GM06990 (cell line): ENCODE measurements at places on chromosomes 2 and 18.

DNA sequence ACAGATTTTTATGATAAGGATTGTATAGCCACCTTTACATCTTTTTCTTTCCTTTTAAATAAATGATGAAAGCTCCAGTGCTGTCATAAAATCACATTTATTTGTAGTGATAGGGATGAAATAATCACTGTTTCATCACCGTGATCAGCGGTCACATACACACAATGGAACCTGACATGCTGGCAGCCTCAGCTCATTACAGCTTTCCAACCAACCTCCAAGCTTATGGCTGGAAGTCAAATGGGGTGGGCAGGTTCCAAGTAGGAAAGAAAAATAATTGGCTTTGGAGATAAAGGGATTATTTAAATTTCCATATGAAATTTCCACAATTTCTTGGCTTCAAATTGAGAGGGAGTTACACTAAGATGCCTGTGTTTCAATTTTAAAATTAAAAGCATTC lies 251.3 kb downstream of the PLCL1 start:
- no peak for DNase-seq

DNA sequence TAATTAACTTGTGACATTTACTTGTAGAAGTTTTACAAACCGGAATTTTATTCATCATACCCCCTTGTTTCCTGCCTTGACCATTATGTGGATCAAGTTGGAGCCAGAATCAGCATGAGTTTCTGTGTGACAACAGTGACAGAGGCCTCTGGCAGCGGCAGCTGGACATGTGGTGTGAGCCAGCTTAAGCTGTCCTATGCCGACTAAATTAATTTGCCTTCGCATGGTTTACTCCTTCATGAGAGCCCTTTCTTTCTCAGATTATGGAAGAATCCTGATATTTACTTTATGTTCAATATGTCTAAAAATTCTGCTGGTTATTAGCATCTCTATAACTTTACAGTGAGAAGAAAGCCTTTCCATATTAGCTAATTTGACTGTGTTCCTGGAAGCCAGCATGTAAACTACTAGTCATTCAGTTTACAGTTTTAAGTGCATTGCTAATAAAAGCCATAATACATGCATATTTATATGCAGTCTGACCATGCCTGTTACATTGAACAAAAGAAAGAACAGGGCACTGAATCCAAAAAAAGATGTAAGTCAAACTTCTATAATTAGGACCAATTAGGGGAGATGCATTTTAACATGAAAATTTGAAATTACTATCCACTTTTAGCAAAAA lies 495.8 kb upstream of the ACVR2A start:
- DNase-seq = no peak

GRCh38 chr2:142286618-142287017 lies 155.8 kb upstream of the LRP1B start:
- no peak for DNase-seq

DNA sequence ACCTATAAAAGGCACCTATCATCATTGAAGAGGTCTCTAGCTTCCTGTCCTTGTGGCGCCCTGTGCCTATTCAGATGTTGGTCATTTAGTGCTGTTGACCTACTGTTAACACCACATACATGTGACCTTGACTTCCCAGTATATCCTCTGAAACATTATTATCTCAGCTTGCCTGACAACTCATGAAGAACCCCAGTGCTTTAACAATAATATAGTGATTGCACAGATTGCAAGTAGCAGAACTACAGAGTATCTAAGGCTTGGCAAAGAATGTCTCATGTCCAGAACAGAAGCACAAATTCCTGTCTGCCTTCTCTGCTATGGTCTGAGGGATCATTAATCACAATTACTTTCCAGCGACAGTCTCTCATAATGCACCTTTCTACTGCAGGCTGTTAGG lies 165.3 kb downstream of the LCLAT1 start:
- DNase-seq = no peak

GRCh38 chr2:26438526-26438925 lies 36.8 kb downstream of the DRC1 start:
- no peak for DNase-seq

GRCh38 chr2:27441226-27441926 lies 805 bp upstream of the KRTCAP3 start:
- no peak for DNase-seq

DNA sequence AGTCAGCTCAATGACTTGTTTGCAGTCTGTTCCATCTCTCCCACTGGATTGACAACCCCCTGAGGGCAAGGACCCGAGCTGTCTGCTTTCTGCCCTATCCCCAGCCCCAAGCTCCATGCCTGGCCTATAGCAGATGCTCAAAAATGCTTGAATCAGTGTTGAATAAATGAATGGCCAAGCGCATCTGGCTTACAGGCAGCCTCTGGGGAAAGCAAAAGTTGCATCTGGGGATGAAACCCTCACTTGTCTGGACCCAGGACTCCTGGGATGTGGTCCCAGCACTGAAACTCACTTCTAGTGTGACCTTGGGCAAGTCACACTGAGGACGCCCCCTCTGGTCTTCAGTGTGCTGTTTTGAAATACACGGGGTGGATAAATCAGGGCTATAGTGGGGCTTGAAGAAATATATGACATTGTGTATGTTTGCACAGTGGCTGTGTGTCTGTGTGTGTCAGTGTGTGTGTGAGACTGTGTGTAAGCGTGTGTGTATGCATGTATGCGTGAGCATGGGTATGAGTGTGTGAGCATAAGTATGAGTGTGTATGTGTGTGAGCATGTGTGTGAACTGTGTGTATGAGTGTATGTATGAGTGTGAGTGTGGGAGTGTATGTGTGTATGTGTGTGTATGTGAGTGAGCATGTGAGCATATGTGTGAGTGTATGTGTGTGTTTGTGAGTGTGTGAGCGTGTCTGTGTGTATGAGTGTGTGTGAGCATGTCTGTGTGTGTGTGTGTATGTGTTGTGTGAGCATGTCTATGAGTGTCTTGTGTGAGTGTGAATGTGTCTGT lies 27.8 kb upstream of the TNS1 start:
- DNase-seq = no peak

GRCh38 chr2:216934151-216934550 lies 74.3 kb upstream of the TNP1 start:
- no peak for DNase-seq

GRCh38 chr18:21672521-21673267 lies 31.9 kb downstream of the ABHD3 start:
- no peak for DNase-seq

DNA sequence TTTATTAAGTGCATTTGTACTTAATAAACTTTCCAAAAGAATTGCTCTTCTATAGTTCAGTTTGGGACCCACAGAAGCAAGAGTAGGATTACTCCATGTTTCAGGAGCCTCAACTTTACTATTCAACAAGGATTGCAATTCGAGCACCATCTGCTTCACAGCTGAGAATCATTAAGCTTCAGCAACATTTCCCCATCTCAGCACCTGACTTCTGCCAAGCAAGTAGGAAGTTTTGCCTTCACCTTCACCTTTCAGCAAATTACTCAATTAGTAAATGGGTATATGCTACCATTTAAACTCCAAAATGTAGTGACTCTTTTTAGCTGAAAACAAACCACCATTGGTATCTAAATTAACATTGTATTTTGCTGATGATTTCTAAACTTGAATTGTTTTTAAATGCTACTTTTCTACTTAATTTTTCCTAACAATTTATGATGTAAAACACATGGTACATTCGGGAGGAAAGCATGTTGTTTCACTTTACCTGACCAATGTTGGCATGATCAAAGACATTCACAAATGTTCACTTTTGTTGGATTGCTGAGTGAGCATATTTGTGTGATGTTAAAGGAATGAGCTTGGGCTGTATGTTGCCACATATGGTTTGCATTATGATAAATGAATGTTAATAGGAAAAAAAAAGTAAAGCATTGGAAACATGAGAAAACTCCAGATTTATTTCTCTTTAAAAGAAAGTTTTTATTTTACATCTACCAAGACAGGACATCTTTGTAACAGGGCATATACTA lies 159.2 kb downstream of the GULP1 start:
- no peak for DNase-seq

GRCh38 chr2:142521492-142521891 lies 356.0 kb upstream of the KYNU start:
- no peak for DNase-seq

DNA sequence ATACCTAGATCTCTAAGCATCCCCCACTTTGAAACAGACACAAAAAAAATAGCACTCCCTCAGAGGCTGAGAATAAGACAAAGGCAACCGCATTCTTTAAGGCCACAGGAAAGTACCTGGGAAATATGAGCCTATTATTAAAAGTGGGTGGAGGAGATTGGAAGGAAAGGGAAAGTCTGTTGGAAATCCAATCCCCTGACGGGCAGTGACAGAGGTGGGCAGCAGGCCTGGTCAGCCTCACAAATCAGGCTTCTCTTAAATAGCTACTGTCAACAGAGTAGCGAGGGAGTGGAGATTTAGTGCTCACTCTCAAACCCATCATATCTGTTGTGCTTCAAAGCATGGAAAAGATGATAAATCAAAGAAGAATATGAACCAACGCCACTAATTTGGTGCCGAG lies 324.4 kb downstream of the ALK start:
- DNase-seq = no peak

GRCh38 chr2:120658042-120658769 lies 77.5 kb upstream of the GLI2 start:
- no peak for DNase-seq

- DNase-seq = no peak
These were observed 151.6 kb upstream of the TWIST2 start for GRCh38 chr2:238696331-238696730.

DNA sequence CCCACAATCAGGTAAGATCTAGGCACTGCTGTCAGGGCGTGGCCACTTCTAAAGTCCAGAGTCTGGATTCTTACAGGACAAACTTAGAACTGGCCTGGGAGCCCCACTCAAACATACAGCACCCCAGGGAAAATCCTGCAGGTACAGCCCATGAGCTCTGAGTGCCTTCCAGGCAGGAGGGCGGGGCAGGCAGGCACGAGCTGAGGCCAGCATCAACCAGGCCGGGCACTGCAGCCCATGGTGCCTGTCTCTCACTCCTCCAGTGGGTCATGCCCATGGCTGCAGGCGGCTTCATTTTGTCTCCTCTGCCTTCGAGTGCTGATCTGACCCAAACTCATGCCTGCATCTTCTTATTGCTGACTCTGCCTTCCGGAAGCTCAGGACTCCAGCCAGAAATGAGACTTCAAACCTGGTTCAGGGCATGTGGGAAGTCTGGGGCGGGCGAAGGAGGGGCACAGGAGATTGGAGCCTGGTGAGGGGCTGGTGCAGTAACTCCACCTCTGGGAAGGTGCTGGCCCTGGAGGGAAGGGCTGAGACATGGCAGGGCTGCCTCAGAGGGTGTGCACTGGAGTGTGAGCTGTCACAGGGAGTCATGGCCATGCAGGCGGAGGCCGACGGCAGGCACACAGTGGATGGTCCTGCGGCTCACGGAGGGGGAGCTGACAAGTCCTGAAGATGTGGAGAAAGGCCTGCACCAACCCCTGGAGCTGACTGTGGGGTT lies 40.5 kb downstream of the HS6ST1 start:
- DNase-seq = no peak

DNA sequence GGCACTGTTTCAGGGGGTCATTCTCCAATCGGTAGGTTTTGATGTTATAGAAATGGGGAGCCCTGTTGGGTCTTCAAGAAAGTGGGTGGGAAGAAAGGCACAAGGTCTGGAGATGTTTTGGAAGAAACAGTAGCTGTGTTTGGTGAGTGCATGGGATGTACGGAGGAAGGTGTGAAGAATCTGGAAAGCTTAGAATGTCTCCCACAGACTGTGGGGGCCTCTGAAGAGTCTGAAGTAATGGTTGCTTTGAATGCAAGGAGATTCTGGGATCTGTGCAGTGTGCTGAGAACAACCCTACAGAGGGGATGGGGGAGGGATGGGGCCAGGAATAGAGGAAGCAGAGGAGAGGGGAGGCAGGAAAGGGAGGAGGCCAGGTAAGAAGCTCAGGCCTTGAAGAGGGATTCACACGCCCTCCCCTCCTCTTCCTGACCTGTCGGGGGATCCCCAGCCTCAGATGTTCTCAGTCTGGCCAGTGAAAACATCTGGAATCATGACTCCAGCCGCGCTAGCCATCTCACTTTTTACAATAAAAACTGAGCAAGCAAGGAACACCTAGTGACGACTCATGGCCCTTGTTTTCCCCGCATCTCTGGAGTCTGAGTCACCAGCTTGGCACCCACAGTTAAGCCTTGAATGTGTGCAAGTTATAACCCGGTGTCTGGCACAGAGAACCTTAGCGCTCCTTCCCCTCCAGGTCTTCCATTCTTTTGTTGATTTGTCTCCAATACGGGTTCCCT lies 74.2 kb downstream of the SH3BP4 start:
- no peak for DNase-seq

GRCh38 chr2:175523001-175523400 lies 341.5 kb upstream of the ATP5MC3 start:
- DNase-seq = no peak

- no peak for DNase-seq
These were observed 106.1 kb downstream of the IRS1 start for GRCh38 chr2:226693521-226693920.

GRCh38 chr18:55265130-55265675 lies 305.9 kb upstream of the CCDC68 start:
- no peak for DNase-seq

- DNase-seq = no peak
These were observed 67.7 kb upstream of the ITGA4 start for GRCh38 chr2:181389524-181389923.

DNA sequence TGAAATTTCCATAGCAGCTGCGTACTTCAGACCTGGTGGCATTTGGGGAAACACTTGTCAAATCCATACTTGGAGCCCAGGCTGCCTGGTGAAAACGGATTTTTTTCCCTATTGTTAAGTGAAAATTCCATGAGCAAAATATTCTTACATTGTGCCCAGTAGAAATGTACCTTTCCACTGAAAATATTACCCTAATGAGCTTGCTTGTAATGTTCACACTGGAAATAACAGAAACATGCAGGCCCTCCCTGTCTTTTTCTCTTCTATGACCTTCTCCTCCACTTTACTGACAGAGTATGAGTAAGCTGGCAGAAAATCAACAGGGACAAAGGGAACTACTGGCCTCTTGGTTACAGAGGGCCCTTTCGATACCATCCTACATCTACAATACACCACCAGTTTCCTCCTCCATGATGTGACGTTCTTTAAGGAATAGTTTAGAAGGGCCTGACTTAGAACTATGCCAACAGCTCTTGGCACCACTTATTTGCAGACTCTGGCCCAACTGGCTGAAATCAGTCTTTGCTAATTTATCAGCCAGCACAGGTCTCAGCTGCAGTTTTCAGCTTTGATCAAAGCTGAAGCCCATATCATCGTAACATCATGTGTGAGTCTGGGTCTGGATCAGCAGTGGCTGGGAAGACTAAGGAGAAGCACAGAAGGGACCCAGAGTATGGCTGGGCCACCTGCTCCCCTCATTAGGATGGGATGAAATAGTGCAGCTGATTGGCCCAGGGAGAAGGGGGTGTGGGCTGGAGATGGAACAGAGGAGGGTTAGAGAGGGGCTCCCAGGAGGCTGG lies 272.2 kb upstream of the ID2 start:
- DNase-seq = no peak

DNA sequence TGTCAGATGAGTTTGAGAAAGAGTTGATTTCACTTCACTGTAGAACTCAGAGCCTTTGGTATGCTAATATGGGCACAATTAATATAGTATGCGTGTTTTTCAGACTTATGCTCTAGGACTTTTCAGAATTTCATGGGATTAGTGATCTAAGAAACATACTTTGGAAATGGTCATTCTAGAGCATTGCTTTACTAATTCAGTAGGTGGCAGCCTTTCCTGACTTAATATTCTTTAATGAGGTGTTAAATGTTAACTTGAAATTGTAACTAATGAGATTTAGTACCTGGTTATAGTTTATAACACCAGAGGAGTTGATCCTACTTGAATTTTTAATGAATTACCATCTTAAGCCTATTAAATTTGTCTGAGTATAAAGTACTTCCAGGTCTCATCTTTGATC lies 28.4 kb downstream of the ACTR2 start:
- DNase-seq = no peak
